ENCODE measurements at places on chromosomes 4 and X.

GRCh38 chr4:30103455-30103854 is 616.7 kb upstream of the PCDH7 start:
- no peak for DNase-seq

GRCh38 chr4:118237531-118237930 is 115.3 kb downstream of the PRSS12 start:
- DNase-seq: no peak

- DNase-seq: no peak
Observed at GRCh38 chr4:139676913-139677585, 11.4 kb downstream of the MGST2 start.

- DNase-seq: no peak
Observed at GRCh38 chrX:16458208-16458607, 191.8 kb upstream of the S100G start.

GRCh38 chrX:116009346-116009745 is 161.2 kb upstream of the AGTR2 start:
- DNase-seq: no peak

- no peak for DNase-seq
Observed at GRCh38 chr4:175986668-175987067, 79.0 kb upstream of the WDR17 start.

- peak; percentile 11 for DNase-seq
Observed at GRCh38 chr4:83609365-83609764, 73.5 kb downstream of the GPAT3 start.

GRCh38 chrX:19030805-19031204 is 46.9 kb upstream of the PHKA2 start:
- DNase-seq: no peak

GRCh38 chrX:149267878-149268813 is 237.0 kb downstream of the IDS start:
- DNase-seq: no peak

DNA sequence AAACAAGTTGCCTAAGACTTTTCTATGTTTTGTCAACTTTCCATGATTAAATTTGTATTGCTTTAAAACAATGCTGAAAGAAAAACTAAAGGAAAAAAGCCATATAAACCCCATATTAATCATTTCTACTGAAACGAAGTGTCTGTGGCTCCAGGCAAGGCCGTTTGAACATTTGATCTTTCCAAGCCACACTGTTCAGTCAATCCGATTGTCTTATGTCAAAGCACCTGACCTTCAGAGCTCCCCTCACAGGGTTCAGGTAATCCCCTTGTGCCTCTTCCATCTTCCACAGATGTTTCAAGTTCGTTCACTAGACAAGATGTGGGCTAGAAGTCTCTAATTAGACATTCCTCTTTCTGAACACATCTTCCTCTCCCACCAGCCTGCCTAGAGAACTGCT is 177.1 kb upstream of the NUDT10 start:
- DNase-seq: no peak

Measured in hematopoietic multipotent progenitor cell treated with erythropoietin and hydrocortisone succinate and interleukin-3 and kit ligand, for 6 days (in vitro differentiated cells).